Activated CD8-positive, alpha-beta memory T cell treated with anti-CD3 and anti-CD28 coated beads for 4 hours (primary cell): ENCODE measurements at places on chromosomes 16 and 17.

GRCh38 chr17:39701012-39701783, 1.3 kb downstream of the ERBB2 start:
- DNase-seq = no peak

DNA sequence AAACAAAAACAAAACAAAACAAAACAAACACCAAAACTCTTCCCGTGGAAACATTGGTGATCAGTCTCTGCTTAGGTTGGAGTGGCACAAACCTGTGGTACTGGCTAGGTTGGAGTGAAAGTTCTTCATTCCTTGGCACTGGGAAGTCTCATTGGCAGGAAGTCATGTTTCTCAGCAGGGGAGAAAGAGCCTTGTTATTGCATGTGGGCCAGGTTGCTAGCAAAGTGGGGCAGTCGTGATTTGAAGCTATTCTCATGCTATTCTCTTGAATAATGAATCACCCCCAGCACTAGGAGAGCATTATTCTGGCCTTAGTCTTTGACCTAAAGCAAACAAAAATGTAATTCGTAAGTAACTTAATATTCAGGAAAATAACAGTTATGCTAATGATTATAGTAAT, 24.3 kb upstream of the B4GALNT2 start:
- no peak for DNase-seq

GRCh38 chr17:39599665-39600231, 8.0 kb downstream of the NEUROD2 start:
- DNase-seq = no peak

- no peak for DNase-seq
These were observed 476.8 kb upstream of the CDH11 start for GRCh38 chr16:65598621-65599020.

GRCh38 chr17:6713130-6713917, at the start of gene SLC13A5:
TSS of gene SLC13A5 (minus strand) at chr17:6713369. CDS start at chr17:6713333, 36 bp downstream.
- no peak for DNase-seq

GRCh38 chr17:50426814-50427787, 1.1 kb downstream of the ACSF2 start:
- no peak for DNase-seq

GRCh38 chr16:10675861-10676260, 18.9 kb downstream of the TEKT5 start:
- DNase-seq = no peak

- DNase-seq = no peak
These were observed 1.2 kb downstream of the PCGF2 start for GRCh38 chr17:38746849-38747462.

DNA sequence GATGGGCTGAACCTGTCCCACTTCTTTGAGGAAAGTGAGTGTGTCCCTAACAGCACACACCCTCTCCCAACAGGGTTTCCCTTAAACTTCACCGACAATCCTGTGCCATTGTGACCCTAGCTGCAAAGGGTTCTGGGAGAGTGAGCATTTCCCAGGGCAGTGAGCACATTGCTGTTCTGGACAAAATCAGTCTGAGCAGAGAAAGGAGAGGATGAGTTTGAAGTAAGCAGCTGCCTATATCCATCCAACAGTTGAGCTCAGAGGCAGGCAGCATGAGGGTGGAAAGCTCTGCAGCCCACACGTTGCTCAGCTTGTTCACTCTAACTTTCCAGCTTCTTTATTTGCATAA, 296.5 kb upstream of the MAF start:
- no peak for DNase-seq

DNA sequence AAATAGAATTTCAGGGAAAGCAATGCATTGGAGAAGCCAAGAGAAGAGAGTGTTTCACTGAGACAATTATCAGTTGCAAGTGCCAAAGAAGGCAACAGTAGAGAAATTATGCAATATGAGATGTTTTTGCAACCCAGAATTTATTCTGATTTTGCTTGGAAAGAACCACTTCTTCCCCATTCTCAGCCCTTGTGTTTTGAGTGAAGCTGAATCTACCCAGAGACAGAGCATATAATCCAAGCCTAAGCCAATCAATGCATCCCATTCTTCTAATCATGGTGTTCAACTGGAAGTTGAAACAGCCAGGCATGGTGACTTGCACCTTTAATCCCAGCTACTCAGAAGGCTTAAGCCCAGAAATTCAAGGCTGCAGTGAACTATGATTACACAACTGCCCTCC, 6.9 kb upstream of the SCNN1G start:
- no peak for DNase-seq

DNA sequence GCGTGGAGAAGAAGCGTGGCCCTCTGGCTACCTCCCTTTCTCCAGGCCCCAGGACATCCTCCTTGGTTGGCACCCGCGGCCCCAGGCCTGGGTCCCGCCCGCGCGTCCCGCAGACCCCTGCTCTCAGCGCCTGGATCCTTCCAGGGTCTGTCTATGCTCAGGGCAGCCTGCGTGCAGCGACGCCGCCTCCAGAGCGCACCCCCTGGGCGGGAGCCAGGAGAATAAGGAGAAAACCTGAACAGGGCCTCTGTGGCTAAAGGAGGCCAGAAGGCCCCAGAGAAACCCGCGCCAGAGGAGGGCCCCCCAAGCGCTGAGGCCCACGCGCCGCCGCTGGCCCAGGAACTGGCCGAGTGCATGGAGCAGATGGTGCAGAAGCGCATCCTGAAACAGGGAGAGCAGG, 40.4 kb upstream of the DNAJA2 start:
- DNase-seq = no peak

DNA sequence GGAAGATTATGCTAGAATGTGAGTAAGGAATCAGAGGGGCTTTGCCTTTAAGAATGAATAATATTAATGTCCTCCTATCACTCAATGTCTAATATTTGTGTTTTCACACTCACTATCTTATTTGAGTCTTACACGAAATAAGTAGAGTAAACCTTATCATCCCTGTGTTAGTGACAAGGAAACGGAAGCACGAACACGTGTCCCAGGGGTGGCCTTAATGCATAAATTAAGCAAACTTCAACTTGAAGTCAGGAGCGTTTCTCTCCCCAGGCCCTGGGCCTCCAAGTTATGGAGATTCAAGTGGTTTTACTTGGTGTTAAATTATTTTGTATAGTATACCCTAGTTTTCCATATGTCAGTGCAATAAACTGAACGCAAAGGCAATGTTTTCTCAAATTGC, 96.0 kb downstream of the WDR59 start:
- no peak for DNase-seq

DNA sequence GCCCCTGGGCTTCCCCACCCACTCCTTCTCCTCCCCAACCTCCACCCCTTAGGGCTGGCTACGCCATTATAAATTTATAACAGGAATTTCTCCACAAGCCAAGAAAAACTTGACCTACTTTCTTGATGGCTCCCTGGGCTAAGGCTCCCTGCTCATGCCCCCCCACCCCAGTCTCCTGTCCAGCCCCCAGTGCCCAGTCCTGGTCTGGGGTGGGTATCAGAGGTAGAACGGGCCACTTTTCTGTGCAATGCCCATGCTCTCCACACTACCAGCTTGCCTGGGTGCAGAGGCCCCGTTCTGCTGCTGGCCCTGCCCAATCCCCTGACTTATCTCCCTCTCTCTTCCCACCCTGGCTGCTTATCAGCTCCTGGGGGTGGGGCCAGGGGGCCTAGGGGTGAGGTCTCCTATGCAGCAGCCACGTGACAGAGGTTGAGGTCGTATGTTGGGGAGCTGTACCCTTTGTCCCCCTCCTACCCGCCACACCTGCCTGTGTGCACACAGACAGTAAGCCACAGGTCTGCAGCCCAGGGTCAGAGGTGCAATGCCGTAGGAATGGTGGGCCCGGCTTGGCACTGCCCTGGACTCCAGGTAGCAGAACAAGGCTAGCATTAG, 10.1 kb downstream of the THRA start:
- DNase-seq = no peak

DNA sequence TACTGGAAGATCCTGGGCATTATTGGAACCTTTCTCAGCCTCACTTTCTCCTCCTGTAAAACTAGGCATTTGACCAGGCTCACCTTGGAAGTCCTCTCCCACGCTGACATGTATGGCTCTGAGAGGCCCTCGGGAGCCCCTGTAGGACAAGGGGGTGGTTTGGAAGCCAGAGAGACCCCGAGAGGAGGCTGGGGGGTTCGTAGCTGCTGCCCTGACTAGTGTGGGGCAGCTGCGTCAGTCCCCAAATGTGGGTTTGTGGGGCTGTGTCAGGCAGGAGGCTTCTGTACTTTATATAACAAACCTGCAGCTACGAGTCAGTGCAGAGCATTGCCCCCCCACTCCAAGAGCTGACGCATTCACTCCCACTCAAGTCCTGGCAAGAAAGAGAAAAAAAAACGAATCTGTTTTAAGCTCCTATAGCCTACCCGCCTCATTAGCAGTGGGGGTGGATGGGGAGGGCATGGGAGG, 1.8 kb downstream of the CX3CL1 start:
- DNase-seq = no peak

GRCh38 chr17:68777243-68777855, 176.2 kb upstream of the FAM20A start:
- no peak for DNase-seq

GRCh38 chr17:57861790-57862693, 12.2 kb upstream of the MRPS23 start:
- no peak for DNase-seq

GRCh38 chr17:2101448-2102257, 46.8 kb downstream of the HIC1 start:
- DNase-seq = no peak

DNA sequence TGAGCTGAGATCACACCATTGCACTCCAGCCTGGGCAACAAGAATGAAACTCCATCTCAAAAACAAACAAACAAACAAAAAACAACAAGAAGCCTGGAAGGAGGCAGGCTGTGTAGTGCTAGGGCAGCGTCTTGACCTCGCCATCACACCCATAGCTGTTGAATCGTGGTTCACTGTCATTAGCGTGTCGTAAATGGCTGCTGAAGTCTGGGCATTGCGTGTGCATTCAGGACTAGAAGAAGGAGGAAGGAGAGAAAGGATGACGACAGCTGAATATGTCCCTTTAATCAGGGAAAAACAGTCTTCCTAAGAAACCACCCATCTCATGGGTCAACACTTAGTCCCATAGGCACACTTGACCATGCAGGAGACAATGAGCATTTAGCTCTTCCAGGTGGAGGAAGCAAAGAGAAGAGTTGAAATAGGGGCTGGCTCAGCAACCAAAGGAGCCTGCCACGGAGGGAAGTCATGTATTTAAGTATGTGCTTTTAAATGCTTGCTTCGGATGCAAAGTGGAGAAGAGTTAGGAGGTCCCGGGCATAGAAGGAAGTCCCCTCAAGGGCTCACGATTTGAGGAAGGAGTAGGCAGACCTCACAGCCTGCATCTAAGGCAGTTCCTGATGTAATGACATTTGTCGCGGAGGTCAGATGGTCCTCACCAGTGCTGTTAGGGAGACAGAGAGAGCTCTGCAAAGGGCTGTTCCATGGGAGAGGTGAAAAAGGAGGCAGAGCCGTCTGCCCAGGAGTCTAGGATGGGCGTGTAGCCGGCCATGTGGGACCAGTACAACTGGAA, 8.8 kb downstream of the PRSS22 start:
- DNase-seq = no peak

- DNase-seq = peak; percentile 42
These were observed 496 bp downstream of the EZH1 start for GRCh38 chr17:42744283-42744805.

DNA sequence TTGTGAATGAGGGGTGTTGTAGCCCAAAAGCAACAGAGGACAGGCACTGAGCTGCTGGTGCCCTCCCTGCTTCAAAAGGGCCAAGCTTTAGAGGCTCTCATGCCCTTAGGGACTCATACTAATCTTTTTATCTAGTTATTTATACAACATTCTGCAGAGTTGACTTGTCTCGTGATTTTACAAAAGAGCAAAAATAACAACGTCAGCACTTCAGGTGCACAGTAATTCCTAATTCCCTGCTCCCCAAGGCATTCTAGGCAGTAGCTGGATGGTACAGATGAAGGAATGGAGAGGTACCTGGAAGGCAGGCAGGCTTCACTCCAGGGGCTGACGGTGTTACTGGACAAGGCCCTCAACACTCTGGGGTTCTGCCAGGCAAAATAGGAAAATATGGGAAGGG, 406.7 kb upstream of the CCL2 start:
- DNase-seq = no peak

- no peak for DNase-seq
These were observed 71.7 kb downstream of the CDC27 start for GRCh38 chr17:47117386-47117785.

DNA sequence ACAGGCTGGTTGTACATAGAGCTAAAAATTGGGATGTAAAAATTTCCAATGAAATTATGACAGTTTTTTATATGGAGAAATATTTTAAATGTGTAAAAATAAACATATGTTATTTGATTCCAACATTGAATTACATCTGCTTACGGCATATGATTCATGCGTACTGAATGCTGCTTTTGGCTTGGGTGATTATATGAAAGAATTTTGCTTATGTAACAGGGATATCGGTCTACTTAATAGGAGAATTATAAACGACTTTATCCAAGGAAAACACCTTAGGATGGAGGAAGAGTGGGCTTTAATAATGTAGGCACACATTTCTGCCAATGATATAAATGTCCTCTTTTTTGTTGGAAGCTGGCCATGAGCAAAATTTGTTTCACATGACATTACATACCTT, 197.3 kb upstream of the GOT2 start:
- DNase-seq = no peak

- DNase-seq = no peak
These were observed 698 bp downstream of the CD300C start for GRCh38 chr17:74544991-74545842.

DNA sequence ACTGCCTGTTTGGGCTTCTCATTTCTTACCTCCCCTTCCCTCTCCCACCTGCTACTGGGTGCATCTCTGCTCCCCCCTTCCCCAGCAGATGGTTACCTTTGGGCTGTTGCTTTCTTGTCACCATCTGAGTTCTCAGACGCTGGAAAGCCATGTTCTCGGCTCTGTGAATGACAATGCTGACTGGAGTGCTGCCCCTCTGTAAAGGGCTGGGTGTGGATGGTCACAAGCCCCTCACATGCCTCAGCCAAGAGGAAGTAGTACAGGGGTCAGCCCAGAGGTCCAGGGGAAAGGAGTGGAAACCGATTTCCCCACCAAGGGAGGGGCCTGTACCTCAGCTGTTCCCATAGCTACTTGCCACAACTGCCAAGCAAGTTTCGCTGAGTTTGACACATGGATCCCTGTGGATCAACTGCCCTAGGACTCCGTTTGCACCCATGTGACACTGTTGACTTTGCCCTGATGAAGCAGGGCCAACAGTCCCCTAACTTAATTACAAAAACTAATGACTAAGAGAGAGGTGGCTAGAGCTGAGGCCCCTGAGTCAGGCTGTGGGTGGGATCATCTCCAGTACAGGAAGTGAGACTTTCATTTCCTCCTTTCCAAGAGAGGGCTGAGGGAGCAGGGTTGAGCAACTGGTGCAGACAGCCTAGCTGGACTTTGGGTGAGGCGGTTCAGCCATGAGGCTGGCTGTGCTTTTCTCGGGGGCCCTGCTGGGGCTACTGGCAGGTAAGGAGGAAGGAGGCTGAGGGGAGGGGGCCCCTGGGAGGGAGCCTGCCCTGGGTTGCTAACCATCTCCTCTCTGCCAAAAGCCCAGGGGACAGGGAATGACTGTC, at the start of gene CD68:
Gene CD68, plus strand, starts transcription at position 638 of the 833 bp plus-strand sequence. Its CDS starts 40 bp downstream, at position 678.
- DNase-seq = peak; percentile 53

GRCh38 chr17:68906638-68907037, 48.6 kb downstream of the ABCA8 start:
- DNase-seq = no peak

- no peak for DNase-seq
These were observed 550 bp downstream of the EIF4A3 start for GRCh38 chr17:80146121-80147034.

- no peak for DNase-seq
These were observed 15.2 kb downstream of the ANKRD11 start for GRCh38 chr16:89475144-89475543.
